ENCODE measurements at places on chromosomes 7 and 10. TPM values are rescaled to one million over a fixed set of nuclear protein-coding genes. Genes with fewer than 3 reads are reported as not detected.

DNA sequence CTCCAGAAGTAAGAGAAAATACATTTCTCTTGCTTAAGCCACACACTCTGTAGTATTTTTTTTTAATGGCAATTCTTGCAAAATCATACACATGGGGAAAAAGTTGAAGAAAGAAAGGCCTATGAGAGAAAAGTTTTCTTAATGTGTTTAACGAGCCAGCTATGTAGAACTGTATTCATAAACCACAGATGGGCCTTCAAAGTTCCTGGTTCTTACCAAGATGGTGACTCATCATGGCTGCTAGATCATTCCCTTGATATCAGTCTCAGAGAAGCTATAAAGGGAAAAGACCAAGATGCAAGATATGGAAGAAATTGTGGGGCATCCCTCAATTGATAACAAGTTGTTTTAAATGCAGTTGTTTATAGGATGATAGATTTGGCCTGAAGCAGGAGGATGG is 992.7 kb upstream of the MBL2 start:
- no peak overlapping the region for H3K27ac ChIP-seq
- no peak for DNase-seq
- H3K36me3 ChIP-seq: no peaks in the 10 kb centered on the region
- no peak overlapping the region for H3K4me3 ChIP-seq

DNA sequence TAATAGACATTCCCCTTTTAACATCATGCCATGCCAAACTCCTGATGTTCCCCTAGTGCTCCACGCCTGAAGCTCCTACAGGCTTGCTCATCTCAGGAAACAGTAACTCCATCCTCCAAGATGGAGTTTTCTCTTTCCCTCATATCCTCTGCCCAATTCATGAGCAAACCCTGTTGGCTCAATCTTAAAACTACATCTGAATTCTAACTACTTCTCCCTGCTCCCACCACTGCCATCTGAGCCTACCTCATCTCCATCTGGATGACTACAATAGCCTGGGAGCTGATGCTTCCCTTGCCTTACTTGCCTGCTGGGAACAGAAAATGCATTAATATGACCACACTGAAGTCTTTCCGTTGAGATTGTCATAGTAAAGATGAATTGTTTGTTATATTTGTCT is 271.7 kb upstream of the MKLN1 start:
- no peak overlapping the region for H3K4me3 ChIP-seq
- H3K27ac ChIP-seq: no peak overlapping the region
- no peaks in the 10 kb centered on the region for H3K27me3 ChIP-seq
- no peaks in the 10 kb centered on the region for H3K4me1 ChIP-seq
- DNase-seq: no peak
- peaks cover 6% of the 10 kb centered on the region for H3K36me3 ChIP-seq

GRCh38 chr7:80552031-80552694 is 40.3 kb upstream of the GNAT3 start:
- H3K4me3 ChIP-seq: no peak overlapping the region
- DNase-seq: no peak
- no peaks in the 10 kb centered on the region for H3K27me3 ChIP-seq
- H3K27ac ChIP-seq: no peak overlapping the region

- H3K27me3 ChIP-seq: peaks cover 19% of the 10 kb centered on the region
- H3K4me3 ChIP-seq: no peak overlapping the region
- DNase-seq: no peak
- H3K36me3 ChIP-seq: no peaks in the 10 kb centered on the region
These were observed 30.3 kb upstream of the TCF7L2 start for GRCh38 chr10:112919721-112920120.

DNA sequence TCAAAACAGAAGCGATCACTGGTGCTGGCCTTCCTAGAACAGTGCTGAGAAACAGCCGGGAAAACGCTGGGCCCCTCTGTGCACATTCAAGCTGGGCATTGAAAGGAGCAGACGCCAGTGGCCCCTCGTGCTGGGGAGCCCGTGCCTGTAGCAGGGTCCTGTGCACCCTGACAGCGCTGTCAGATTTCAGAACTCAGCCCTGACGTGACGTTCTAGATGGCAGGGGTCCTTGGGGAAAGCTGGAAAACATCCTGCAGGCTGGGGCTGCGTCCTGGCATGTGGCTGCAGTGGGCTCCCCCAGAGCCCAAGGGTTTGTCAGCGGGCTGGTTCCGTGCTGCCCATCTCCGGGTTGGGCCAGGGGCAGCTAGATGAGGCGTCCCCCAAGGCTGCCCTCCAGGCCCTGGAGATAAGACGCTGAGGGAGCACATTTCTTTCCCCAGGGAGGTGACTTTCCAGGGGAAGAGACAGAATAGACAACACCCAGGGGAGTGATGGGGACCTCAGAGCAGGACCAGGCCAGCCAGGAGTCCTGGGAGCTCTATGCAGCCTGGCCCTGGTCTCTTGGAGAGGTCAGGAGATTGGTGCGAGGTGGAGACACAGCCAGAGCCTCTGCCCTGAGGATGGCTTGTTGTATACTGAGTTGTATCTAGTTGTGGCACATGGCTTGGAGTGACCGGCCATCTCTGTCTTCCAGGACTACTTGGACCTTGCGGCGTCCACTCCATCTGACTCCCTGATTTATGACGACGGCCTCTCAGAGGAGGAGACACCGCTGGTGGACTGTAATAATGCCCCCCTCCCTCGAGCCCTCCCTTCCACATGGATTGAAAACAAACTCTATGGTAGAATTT is 12.1 kb upstream of the CSGALNACT2 start:
- H3K4me1 ChIP-seq: peaks cover 4% of the 10 kb centered on the region
- DNase-seq: no peak
- no peak overlapping the region for H3K27ac ChIP-seq
- H3K36me3 ChIP-seq: no peaks in the 10 kb centered on the region
- no peak overlapping the region for H3K4me3 ChIP-seq

DNA sequence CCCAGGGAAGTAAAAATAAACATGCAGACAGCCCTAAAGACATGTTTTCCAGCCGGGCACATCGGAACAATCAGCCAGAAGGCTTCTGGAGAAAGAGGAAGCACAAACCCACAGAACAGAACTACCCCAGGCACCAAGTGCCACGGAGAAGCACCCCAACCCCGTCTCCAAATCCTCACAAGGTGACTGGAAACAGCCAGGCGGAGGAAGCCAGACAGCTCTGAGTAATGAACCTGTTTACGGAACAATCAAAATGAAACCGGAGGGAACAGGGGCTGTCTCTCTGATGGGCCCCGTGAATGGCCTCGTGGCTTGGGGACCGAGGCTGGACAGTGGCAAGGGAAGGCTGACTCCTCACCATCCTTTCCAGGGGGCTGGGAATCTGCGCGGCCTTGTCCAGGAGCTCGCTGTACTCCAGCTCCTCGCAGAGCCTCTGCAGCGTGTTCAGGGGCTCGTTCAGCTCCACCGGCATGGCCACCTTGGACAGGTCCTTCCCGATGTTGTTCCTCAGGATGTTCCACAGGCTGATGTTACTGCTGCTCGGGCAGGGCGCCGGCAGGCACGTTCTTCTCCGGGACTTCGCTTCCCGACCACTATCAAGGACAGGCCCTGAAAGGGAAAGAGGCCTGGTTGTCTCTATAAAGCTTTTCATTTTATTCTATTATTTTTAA is 77.0 kb upstream of the GSDME start:
- no peaks in the 10 kb centered on the region for H3K36me3 ChIP-seq
- H3K4me3 ChIP-seq: no peak overlapping the region
- no peaks in the 10 kb centered on the region for H3K27me3 ChIP-seq
- no peaks in the 10 kb centered on the region for H3K4me1 ChIP-seq
- no peak overlapping the region for H3K27ac ChIP-seq
- no peak for DNase-seq

Gene BAMBI
- 26.4 TPM for total RNA-seq

Gene ZNF804B
- total RNA-seq: not detected

Gene NEBL
- total RNA-seq: 10.5 TPM

All from H1 (cell line).